ENCODE measurements at places on chromosomes 2 and 18.

GRCh38 chr18:21507913-21508701 lies 92.4 kb downstream of the ESCO1 start:
- DNase-seq = no peak

DNA sequence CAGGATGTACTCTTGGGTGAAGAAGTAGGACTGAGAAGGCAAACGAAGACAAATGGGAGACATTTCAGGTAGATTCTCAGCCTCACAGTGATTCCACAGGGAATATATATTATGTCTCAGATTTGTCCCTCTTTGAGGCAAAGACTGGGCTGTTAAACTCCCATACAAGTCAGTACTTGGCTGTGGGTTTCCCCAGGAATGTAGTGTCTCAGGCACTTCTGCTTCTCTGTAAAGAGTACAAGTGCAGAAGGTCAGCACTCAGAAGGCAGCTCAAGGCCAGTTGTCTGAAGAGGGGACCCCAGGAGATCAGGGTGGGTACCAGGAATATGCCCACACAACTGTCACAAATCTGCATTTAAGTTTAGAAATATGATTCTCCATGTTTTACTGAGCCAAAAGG lies 39.9 kb upstream of the COBLL1 start:
- no peak for DNase-seq

DNA sequence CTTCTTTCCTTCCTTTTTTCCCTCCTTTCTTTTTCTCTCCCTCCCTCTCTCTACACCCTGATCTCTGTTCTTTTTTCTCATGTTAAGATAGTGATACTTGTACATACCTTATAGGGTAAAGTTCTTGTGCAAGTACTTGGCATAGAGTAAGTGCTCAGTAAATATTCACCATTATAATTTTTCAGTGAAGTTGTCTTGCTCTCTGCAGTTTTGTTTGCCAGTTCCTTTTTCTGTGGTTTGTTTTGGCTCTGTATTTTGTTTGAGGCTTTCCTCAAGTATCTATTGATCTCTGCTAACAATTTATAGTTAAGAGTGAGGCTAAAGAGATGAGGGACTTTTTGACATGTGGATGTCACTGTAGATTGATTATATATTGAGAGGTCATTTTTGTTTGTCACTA lies 48.0 kb downstream of the MTX2 start:
- DNase-seq = no peak

DNA sequence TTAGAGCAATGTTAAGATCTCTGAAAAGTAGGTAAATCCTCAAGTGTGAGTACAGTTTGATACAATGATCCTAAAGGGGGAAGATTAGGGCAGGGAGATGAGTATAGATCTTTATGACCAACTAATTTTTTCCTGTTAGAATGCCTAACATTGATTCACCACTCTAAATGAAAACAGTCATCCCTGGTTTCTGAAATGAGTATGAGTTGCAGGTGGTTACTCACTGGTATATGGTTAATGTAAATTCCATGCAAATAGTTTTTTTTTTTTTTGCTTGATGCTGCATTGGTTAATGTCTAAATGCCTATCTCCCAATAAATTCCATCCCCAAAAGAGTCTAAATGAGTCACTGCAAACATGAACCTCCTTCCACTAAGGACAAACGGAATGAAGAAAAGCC lies 55.0 kb upstream of the SERPINB2 start:
- DNase-seq = no peak

- no peak for DNase-seq
These were observed 43.0 kb downstream of the EFEMP1 start for GRCh38 chr2:55880416-55881143.

GRCh38 chr2:164761737-164762460 lies 79.7 kb downstream of the COBLL1 start:
- DNase-seq = no peak

GRCh38 chr2:101754618-101755017 lies 57.1 kb downstream of the MAP4K4 start:
- no peak for DNase-seq

GRCh38 chr2:220015576-220015975 lies 388.1 kb downstream of the SLC4A3 start:
- DNase-seq = no peak

- DNase-seq = no peak
These were observed 43.0 kb upstream of the CYBRD1 start for GRCh38 chr2:171479154-171479814.

- no peak for DNase-seq
These were observed 1.3 kb downstream of the HS6ST1 start for GRCh38 chr2:128317181-128317898.

GRCh38 chr2:176085861-176086771 lies 2.4 kb upstream of the EVX2 start:
- no peak for DNase-seq

DNA sequence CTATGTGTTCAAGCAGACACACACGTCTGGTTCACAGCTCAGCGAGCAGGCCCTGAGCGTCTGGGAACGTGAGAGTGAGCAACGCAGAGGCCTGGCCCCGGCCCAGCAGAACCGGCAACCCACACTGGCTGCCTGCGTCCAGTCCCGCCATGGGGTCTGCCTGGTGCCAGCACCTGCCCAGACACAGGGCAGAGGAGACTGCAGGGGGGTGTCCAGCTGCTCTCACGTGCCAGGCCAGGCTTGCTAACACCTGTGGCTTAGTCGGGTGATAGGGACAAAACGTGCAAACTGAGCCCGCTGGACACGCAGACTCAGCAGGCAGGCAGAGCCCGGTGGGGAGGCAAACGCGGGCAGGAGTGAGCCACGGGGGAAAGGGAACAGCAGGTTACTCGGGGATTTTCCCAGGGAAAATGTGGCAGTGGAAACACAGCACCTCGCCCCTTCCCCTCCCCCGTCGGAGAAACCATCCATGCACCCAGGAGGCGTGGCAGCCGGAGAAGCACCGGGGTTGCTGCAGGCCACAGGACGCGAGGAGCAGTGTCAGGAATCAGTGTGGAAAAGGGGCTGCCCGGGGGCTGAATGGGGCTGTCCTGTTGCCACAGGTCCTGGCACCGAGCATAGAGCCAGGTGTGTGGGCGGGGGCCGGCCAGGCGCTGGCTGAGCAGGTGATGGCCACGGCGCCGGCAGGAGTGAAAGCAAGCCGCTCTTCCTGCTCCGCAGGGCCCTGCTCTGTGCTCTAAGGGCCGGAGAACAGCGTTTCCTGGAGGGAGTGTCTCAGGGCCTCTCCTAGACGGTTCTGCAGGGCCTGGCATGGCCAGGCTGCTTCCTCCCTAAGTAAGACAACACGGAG lies 154.7 kb downstream of the HDAC4 start:
- no peak for DNase-seq

DNA sequence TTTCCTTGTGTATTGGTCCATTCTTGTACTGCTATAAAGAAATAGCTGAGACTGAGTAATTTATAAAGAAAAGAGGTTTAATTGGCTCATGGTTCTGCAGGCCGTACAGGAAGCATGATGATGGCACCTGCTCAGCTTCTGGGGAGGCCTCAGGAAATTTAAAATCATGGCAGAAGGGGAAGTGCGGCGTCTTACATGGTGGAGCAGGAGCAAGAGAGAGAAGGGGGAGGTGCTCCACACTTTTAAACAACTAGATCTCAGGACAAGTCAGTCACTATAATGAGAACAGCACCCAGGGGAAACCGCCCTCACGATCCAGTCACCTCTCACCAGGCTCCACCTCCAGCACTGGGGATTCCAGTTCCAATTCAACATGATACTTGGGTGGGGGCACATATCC lies 54.3 kb downstream of the MSH2 start:
- DNase-seq = no peak

DNA sequence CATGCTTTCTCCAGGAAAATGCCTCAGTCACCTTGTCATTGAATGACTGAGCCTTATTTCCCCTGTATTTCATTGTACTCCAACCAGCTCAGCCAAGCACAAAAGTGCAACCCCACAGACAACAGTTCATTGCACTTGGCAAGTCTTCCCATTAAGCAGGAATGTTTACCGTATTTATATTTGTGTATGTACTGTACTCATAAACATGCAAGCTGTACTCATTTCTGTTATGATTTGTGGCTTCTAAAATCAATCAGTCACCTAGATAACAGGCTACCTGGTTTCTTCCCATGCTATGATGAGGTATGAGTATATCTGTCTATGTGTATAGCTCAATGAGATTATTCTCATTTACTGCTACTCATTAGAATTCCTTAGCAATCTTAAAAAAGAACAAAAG lies 505.5 kb upstream of the FAM98A start:
- DNase-seq = no peak

- DNase-seq = no peak
These were observed 962.9 kb upstream of the FANCL start for GRCh38 chr2:59204040-59204439.

DNA sequence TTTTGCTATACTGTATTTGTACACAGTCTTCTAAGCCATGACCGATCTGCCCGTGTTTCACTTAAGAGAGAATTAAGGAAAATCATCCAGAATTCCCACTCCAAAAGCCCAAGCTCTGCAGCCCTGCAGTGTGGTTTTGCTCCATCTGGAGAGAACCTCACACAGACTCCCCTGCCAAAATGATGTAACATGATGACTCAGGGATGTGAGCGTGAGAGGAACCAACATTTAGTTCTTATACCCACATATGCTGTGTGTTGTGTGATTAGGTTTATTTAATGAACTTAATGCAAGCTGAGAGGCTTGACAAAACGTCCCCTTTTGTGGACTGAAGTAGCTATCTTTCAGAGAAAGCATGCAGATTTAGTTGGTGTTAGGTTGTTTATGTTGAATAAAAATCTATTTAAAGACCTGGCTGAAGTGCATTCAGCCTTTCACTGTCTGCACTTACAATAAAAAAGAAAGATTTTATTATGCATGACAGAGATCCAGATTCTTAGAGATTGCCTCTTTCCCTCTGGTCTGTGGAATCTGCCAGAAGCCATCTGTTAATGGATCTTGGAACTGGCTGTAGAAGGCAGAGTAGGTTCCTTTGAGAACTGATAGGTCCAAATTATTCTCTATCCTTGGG lies 6.3 kb downstream of the RAB12 start:
- no peak for DNase-seq

DNA sequence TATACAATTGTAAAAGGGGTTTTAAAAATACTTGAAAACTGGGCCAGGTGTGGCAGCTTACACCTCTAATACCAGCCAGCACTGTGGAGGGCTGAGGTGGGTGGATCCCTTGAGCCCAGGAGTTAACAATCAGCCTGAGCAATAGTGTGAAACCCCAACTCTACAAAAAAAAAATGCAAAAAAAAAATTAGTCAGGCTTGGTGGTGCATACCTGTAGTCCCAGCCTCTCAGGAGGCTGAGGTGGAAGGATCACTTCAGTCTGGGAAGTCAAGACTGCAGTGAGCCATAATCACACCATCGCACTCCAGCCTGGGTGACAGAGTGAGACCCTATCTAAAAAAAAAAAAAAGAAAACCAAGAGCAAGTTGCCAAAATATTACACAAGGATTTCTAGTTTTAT lies 182.7 kb downstream of the UBE2E3 start:
- DNase-seq = no peak

DNA sequence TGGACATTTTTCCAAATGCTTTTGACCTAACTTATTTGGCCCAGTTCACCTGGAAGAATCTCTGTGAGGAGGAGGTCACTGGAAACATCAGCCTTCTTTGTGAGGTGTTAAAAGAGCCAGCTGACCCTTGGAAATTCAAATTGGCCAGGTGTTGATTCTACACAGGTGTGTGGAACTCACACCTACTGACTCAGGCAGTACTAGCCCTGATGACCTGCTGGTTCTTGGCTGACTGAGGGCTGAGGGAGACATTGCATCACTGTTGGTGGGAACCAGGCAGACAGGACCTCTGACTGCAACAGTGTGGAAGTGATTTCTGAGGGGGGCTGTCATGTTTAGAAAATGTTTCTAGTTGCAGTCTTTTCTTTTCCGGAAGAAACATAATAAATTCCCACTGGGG lies 242.2 kb upstream of the LRRTM1 start:
- no peak for DNase-seq

DNA sequence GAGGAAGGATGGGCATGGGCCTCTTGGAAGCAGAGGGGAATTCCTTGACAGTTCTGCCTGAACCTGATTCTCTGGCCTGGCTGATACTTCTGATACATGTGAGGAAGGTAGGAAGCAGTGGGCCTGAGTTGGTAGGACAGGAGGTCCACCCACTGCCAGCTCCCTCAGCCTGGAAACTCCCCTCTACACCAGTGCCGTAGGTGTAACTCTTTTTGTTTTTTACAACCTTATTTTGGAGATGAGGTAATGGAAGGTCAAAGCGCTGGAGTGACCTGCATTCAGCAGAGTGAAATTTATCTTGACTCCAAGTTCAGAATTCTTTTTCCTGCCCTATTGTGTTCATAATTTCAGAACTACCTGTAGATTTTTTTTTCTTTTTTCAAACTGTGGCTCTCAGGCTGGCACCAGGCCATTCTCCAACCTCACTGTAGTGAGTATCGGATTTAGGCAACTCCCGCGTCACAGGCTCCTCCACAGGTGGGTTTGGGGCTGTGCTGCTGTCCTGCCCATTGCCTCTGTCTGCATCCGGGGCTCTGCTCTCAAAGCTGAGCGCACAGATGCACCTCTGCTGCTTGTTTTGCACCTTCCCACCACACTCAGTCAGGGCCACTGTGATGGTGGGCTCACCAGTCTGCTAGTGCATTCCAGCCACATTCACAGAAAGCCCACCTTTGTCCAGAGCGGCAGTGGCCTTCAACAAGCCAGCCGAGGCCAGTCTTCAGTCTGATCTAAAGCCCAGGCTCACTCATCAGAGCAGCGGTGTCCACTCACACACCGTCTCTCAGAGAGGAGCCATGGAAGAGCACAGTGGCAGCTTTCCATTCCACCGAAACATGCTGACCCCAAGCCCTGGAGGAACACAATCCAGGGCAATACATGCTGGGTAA lies 87.2 kb downstream of the UXS1 start:
- no peak for DNase-seq

- no peak for DNase-seq
These were observed 161.6 kb downstream of the NEDD4L start for GRCh38 chr18:58205443-58206160.

GRCh38 chr2:39693245-39693644 lies 27.5 kb downstream of the TMEM178A start:
- DNase-seq = no peak

- no peak for DNase-seq
These were observed 97.4 kb downstream of the STK39 start for GRCh38 chr2:168149986-168150385.

DNA sequence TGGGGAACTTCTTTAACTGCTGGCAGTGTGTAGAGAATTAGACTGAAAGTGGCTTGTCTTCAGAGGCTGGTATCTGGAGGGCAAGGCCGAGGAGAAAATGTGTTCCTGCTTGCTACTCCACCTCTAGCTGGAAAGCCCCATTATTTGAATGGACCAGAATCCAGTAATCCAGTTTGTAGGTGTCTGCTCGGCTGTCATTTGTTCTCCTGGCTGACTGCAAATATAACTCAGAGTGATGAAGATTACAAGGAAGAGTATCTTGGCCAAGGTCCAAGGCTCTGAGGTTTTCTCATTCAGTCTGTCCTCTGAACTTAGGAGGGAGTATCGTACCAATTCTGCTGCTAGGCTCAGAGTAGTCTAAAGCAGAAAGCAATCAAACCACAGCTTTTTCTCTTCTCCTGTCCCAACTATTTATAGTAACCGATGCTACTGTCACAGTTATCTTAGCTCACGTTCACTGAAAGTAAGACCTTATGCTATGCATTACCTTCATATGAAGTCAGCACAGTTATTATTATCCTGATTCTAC lies 228.6 kb downstream of the SETBP1 start:
- DNase-seq = no peak

GRCh38 chr18:37783771-37784170 lies 218.2 kb upstream of the CELF4 start:
- no peak for DNase-seq
